ENCODE measurements at places on chromosomes 2 and 18.

DNA sequence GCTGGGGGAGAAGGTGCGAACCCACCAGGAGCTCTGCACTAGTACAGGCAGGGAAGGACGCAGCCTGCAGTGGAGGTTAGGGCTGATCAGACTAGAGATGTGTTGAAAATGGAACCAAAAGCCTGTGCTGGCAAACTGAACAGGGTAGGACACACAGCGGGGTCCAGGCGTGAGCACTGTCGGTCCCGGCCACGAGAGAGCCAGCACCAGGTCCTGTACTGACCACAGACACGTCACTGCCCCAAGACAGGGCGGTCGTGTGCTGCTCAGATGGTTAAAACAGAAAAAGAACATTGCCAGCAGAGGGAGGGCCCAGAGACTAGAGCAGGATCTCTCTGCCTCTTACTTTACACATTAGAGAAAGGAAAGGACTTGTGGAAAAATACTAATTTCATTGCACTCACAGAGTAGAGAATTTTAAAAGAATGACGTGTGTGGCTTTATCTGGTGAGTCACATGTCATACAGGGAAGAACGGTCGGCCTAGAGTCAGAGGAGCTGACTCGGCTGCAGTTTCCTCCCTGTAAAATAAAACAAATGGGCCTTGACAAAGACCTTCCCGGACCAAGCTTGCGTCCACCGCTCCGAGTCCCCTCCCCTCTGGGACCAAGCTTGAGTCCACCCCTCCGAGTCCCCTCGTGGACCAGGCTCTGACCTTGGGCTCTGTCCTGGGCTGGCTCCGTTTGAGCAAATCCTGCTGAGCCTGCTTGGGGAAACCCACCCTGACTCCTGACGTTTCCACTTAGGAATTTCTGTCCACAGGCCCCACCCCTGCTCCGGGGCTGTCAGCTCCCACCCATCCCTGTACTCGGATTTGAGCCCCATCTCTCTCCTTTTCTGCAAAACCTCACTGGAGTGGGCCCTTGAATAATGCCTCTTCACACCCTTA lies 16.7 kb upstream of the ADI1 start:
- DNase-seq, result peak; percentile 64

GRCh38 chr18:45771587-45772480 lies 47.9 kb downstream of the SLC14A1 start:
- no peak for DNase-seq

GRCh38 chr2:197322724-197323720 lies 12.4 kb upstream of the ANKRD44 start:
- no peak for DNase-seq

GRCh38 chr18:35071819-35072247 lies 30.6 kb downstream of the MAPRE2 start:
- DNase-seq, result no peak

- no peak for DNase-seq
These were observed 865 bp downstream of the GALR1 start for GRCh38 chr18:77250501-77250925.

DNA sequence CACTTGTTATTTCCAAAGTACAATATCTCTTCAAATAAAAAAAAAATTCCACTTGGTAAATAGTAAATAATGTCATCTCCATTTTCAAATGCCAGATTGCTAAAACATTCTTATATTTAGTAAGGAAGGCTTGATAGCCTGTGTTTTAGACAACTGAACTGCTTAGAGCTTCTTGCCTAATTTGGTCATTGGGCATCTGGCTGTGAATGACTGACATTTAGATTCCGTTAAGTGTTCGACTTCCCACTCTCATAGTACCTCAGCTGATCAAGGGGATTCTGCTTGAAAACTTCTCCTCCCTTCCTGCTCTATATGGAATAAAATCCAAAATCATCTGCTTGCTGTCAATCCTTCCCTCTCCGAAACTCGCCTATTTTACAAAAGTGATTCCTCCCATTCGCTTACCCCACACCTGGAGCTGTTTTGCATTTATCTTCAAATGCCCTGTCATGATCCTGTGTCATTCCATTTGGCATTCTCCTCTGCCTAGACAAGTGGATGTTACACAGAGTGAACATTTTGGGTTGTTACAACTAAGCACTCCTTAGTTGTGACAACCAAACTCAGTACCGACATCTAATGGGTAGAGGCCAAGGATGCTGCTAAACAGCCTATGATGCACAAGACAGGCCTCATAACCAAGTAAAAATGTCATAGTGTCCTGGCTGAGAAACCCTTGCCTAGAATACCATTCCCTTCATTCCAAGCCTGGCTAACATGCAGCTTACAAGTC lies 181.0 kb downstream of the CDH2 start:
- DNase-seq, result no peak

DNA sequence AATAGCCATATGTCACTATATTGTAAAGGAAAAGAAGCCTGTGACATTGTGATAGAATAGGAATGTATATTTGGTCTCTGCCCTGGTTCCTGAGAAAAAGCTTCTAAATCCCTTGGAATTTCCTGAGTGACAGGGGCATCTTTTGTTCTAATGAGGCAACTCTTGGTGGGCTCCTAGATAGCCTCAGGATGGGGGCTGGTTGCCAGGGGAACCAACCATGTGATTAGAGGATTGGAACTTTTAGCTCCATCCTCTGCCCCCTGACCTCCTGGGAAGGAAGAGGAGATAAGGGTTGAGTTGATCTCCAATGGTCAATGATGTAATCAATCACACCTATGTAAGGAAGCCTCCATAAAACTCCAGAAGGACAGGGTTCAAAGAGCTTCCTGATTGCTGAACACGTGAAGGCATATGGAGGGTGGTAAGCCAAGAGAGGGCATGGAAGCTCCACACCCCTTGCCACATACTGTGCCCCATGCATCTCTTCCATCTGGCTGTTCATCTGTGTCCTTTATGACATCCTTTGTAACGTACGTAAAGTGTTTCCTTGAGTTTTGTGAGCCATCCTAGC lies 2.9 kb upstream of the ME2 start:
- DNase-seq, result no peak

DNA sequence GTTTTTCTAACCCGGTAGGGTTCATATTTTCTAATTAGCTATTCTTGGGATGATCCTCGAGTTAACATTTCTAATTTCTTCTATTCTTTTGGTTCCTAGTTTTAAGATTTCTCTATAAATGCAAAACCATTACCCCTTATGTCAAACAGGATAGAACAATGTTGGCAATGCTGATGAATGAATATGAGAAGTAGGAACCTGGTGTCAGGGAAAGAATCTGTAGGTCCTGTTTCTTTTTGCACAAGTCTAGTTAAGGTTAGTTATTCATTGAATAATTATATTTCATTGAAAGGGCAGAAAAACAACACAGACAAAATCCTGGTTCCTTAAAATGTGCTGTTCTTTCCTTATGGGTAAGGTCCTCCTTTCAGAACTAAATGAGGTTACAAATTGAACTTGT lies 766.4 kb upstream of the FAM98A start:
- DNase-seq, result no peak

- no peak for DNase-seq
These were observed 106.2 kb downstream of the RTP5 start for GRCh38 chr2:241975593-241976284.

GRCh38 chr2:226211439-226211838 lies 588.2 kb downstream of the IRS1 start:
- DNase-seq, result no peak

- DNase-seq, result no peak
These were observed 319.5 kb downstream of the ALK start for GRCh38 chr2:29601872-29602271.

GRCh38 chr2:205138735-205139134 lies 543.6 kb upstream of the NRP2 start:
- DNase-seq, result no peak

DNA sequence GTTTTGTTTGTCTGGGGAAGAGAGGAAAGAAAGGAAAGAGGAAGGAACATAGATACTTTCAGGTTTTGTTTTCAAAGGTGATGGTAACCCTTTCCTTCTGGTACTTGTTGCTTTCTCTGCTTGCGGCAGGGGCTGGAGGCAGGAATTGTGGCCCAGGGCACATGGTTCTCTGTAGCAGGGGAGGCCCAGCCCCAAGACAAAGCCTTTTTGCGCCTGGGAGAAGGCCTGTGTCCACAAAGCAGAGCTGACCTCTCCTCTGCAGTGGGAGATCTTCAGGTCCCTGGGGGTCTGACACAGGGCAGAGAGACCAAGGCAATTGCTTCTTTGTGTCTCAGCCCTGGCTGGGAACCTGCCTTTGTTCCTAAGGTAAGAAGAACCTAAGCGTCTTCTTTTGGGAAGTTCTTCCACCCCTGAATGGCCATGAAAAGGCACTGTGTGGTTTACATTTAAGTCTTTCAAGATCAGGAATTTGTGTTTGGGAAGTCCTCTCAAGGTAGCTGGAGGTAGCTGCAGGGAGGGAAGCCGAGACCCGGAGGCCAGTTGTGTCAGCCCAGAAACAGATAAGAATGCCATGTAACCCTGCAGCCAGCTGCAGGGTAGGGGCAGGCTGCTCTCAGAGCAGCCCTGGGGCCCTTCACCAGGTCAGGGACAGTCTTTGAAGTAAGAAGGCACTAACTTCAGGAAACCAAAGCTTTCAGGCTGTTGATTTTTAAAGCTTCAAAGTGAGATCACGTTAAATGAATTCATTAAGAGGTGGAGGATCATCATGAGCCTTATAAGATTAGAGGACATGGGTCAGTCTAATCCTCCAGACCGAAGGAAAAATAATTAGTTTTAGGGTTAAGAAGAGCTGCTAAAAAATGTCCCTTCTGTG lies 119.3 kb downstream of the STPG4 start:
- no peak for DNase-seq

- no peak for DNase-seq
These were observed at the start of gene COLEC12 for GRCh38 chr18:500632-501405. COLEC12 (minus strand) TSS chr18:500701; CDS start chr18:500514, 187 bp downstream.

DNA sequence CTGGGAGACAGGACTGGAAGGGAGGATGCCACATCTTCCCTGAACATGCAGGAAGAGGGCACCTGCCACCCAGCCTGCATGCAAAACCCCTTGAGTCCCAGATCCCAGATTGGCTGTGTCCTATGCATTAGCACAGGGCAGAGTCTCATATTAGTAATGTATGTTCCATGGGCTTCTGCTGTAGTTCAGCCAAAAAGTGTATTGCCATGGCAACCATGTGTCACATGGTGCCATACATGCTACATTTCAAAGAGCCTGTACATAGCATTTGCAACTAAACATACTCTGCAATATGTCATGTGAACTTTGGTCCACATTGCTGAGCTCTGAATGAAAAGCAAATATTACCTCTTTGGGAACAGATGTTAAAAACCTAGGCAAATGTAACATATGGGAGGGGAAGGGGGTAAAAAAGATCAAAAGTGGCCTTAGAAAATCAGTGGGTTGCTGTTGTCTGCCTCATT lies 78.4 kb downstream of the DPP4 start:
- no peak for DNase-seq

GRCh38 chr2:10665833-10666232 lies 23.9 kb downstream of the NOL10 start:
- no peak for DNase-seq

DNA sequence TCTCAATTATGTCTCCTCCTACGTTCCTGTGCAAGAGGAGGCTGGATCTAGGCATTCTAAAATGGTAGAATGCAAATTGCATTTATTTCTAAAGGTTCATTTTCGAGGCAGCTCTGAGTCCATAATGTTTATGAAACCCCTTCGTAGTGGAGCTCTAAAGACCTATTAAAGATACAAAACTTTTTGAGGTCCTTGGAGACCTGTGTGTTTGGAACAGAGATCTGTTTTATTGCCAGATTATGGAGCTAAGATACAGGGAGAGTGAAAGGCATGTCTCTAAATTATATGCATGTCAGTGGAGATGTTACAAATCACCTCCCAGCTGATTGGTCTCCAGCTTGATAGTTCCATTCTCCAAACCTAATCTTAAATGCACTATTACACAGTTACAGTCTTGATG lies 335.8 kb downstream of the GULP1 start:
- no peak for DNase-seq

DNA sequence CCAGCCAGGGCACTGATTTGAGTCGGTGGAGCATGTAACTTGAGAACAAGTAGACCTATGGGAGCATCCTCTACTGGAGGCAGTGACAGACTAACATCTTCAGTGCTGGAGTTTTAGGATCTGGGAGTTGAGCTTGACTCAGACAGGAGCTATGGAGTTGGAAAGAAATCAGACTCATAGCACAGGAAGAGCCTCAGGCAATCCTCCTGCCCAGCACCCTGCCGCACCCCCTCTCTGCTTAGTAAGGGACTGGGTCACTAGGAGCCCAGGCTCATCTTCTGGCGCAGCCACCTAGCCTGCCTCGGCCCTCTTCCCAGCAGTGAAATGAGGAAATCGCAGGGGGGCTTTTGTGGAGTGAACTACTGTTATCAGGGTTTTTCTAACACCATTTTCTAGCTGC lies 3.6 kb downstream of the ARID5A start:
- DNase-seq, result no peak

- no peak for DNase-seq
These were observed 5.7 kb upstream of the SERPINB2 start for GRCh38 chr18:63881851-63882250.

GRCh38 chr2:53473775-53474311 lies 293.8 kb upstream of the CHAC2 start:
- DNase-seq, result no peak

- no peak for DNase-seq
These were observed 693 bp upstream of the PDK1 start for GRCh38 chr2:172555272-172555521.

DNA sequence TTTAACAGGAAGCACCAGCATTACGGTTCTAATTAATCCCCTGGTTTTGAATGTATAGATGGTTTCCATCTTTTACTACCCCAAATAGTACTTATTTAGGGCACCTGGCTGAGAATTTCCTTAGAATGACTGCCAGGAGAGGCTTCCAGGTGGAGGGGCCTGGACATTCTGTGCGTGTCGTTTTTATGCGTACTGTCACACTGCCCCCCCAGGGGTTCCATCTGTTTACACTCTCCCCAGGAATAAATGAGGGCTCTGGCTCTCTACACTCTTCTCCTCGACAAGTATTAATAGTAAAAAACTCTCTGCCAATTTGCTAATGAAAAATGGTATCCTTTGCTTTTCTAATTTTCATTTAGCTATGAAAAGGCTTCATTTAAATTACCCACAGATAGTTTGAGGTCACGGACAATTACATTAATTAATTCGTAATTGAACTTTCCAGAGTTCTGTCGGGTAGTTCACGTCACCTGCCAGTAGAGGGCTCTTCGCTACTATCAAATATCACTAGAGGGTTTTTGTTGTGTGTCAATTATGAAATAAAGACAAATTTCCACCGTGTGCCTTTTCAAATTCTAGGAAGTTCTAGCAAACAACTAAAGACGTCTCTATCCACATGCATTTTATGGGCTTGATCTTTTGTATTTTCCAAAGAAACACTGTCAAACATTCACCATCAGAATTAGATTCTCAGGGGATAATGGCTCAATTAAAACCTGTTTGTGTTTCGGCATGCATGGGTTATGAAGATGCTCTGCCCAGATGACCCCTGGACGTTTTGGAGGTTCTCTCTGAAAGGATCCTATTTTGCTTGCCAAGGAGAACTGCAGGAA lies 88.8 kb upstream of the ASB18 start:
- DNase-seq, result no peak

- DNase-seq, result no peak
These were observed 1.7 kb upstream of the GATA6 start for GRCh38 chr18:22167471-22168241.

DNA sequence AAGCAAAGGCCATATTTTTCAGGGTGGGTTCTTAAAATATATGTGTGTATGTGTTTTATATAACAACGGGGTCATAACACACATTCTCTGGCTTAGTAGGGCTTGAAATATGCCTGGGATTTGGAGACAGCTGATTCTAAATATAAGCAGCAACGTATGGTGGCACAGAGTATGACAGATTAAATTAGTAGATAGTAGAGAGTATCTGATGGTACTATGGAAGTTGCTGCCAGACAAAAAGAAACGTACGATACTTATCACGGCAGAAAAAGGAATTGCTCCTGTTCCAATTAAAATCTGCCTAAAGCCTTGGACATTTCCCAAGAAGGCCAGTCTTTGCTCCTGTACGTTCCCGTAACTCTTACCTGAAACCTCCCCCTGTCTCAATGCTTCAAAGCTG lies 607.9 kb upstream of the ID2 start:
- no peak for DNase-seq

All from left renal cortex interstitium (tissue), 4 donors.